ENCODE measurements at places on chromosomes 2 and 18. TPM values are rescaled to one million over a fixed set of nuclear protein-coding genes. Genes with fewer than 3 reads are reported as not detected.

- H3K36me3 ChIP-seq, result no peaks in the 10 kb centered on the region
- no peak overlapping the region for H3K27ac ChIP-seq
- no peak overlapping the region for H3K4me3 ChIP-seq
- no peak for DNase-seq
- H3K4me1 ChIP-seq, result peaks cover 15% of the 10 kb centered on the region
These were observed 81.5 kb downstream of the PRKCE start for GRCh38 chr2:45732946-45733345.

DNA sequence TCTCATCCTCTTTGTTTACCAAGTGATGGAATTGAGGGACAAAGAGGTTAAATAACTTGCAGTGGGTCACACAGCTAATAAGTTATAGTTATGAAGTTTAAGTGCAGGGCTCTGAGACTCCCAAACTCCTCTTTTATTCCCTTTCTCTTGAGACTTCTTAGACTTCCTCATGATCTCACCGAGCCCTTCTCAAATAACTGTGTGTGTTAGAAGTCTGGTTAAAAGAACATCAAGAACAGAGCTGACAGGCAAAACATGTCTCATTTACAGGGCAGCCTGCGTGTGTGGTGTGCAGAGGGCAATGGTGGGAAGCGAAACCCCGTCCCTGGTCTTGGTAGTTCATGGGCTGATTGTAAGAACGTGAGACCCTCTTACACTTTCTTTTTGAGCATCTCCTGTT is 368.0 kb downstream of the SLC4A3 start:
- H3K27ac ChIP-seq, result no peak overlapping the region
- H3K27me3 ChIP-seq, result no peaks in the 10 kb centered on the region
- H3K4me3 ChIP-seq, result no peak overlapping the region
- H3K36me3 ChIP-seq, result no peaks in the 10 kb centered on the region

DNA sequence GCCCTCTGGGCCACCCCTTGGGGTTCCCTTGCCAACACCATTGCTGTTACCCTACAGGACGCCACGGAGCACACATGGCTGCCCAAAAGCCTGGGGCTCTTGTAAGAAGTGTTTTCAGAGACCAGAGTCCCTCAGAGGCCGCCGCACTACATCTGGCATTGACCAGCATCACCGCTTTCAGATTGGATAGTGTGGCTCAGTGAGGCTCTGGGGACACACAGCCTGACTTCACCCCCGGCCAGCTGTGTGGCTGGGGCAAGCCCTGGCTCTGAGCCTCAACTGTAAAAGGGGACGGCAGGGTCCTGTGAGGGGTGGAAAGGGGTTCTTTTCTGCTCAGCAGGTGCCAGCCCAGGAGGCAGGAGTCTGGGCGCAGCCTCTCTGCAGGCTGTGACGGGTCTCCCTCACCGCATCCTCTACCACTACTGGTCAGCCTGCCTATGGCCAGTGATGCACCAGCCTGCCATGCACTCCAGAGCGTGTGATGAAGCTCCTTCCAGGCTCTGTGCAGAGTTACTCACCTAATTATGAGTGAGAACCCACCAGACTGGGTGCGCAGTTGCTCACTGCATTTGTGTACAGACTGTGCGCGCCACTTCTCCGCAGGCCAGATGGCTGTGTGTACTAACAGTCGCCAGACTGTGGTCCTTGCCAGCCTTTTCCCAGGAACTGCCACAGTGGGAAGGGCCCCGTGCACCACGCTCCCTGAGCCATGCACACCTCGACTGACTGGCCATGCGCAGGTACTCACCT is 10.7 kb upstream of the OTOF start:
- no peak overlapping the region for H3K4me3 ChIP-seq
- no peak for DNase-seq
- no peaks in the 10 kb centered on the region for H3K4me1 ChIP-seq
- H3K27ac ChIP-seq, result no peak overlapping the region

GRCh38 chr18:68436485-68436884 is 278.4 kb downstream of the TMX3 start:
- DNase-seq, result no peak
- no peak overlapping the region for H3K4me3 ChIP-seq

ANKRD53 gene
- 3.1 TPM for total RNA-seq
